ENCODE measurements at places on chromosomes 11 and 22. TPM values are rescaled to one million over a fixed set of nuclear protein-coding genes. Genes with fewer than 3 reads are reported as not detected.

Gene FLRT1
- 0.60 TPM for total RNA-seq

Gene CHST1
- total RNA-seq: 11.0 TPM

Gene FOSL1
- 31.9 TPM for total RNA-seq

Gene LINC01488
- total RNA-seq: not detected

Gene CASP1
- total RNA-seq: 32.7 TPM

Gene FZD4
- total RNA-seq: 91.2 TPM

Gene TMEM191C
- 0.55 TPM for total RNA-seq

Gene IFITM1
- total RNA-seq: 278 TPM

Gene ABTB2
- total RNA-seq: 11.4 TPM

Gene USP47
- 74.9 TPM for total RNA-seq

Gene DNAJB13
- not detected for total RNA-seq

Gene MS4A4A
- 67.0 TPM for total RNA-seq

Gene CDC42BPG
- total RNA-seq: 1.2 TPM

Gene CBLIF
- total RNA-seq: not detected

Gene PANX2
- 1.2 TPM for total RNA-seq

Gene RAB38
- 5.1 TPM for total RNA-seq

Data from aorta (tissue), 5 donors.